Activated T-cell treated with anti-CD3 and anti-CD28 coated beads, Interleukin-2, amount 50 U/mL, for 48 hours (primary cell): ENCODE measurements at places on chromosomes 13 and 19.

- no peak for DNase-seq
Observed at GRCh38 chr13:48600374-48601364, 53.1 kb upstream of the CYSLTR2 start.

- no peak for DNase-seq
Observed at GRCh38 chr13:61908906-61909615, 493.4 kb upstream of the PCDH20 start.

GRCh38 chr13:110980921-110981320 lies 66.1 kb upstream of the ANKRD10 start:
- no peak for DNase-seq

- DNase-seq: no peak
Observed at GRCh38 chr13:43487885-43488284, 298.9 kb downstream of the ENOX1 start.

DNA sequence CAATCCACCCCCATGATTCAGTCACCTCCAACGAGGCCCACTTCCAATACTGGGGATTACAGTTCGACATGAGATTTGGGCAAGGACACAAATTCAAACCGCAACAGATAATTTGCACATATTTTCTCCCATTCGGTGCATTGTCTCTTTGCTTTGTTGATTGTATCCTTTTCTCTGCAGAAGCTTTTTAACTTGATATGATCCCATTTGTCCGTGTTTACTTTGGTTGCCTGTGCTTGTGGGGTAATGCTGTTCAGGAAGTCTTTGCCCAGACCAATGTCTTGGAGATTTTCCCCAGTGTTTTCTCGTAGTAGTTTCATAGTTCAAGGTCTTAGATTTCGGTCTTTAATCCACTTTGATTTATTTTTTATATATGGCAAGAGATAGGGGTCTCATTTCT lies 330.8 kb upstream of the SPRY2 start:
- DNase-seq: no peak

- DNase-seq: no peak
Observed at GRCh38 chr19:38304866-38305429, 897 bp downstream of the C19orf33 start.

GRCh38 chr13:113528101-113528812 lies 37.7 kb upstream of the DCUN1D2 start:
- DNase-seq: no peak

GRCh38 chr19:16258440-16258903 lies 60.8 kb downstream of the AP1M1 start:
- DNase-seq: no peak

- no peak for DNase-seq
Observed at GRCh38 chr19:47408156-47408938, 11.0 kb downstream of the MEIS3 start.

GRCh38 chr13:59891053-59891452 lies 272.7 kb downstream of the DIAPH3 start:
- no peak for DNase-seq

DNA sequence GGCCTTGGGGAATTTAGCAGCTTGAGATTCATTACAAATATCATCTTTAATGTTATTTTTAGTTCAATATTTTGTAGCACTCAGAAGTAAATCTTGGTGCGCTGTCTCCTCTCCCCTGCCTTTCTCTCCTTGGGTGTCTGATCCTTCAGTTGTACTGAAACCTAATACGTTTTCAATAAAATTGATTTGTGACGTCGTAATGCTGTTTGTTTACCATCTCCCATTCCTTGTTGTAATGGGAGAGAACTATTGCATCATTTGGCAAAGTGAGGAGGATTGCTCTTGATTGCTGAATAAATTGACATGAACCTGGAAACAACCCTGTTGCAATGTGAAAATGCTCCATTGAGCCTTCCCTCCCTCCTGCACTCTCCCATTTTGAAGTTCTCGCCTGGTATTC lies 43.2 kb upstream of the TSHZ3 start:
- DNase-seq: no peak

- no peak for DNase-seq
Observed at GRCh38 chr13:47190696-47191305, 293.9 kb upstream of the HTR2A start.

GRCh38 chr19:8306235-8307054 lies 1.7 kb downstream of the CD320 start:
- DNase-seq: no peak

DNA sequence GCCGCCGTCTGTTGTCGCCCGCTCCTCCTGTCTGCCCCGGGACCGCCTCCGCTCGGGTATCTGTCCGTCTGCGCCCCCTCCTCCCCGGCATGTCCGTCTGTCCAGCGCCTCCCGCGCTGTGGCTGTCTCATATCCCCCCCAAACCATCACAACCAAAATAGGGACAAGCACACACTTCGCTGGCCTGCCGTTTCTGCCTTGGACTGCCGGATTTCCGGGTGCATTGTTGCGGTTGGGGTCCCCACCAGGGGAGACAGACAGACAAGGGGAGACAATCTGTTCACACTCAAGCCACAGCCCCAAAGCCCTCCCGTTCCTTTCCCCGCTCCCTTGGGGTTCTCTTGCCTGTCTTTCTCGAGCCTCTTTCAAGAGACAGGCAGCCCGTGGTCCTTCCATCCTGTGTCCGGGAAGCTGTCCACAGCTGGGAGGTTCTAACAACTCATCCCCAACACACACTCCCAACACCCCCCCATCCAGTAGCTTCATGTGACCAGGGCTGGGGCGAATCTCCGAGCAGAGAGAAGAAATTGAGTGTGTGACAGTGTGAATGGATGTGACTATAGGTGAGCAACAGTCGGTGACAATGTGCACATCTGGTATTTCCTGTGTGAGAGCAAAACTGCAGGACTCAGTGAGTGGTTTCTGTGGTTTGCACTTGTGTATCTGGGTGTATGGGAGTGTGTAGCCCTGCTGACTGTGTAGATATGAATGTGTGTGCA lies 16.5 kb upstream of the FOSB start:
- DNase-seq: peak; percentile 66

DNA sequence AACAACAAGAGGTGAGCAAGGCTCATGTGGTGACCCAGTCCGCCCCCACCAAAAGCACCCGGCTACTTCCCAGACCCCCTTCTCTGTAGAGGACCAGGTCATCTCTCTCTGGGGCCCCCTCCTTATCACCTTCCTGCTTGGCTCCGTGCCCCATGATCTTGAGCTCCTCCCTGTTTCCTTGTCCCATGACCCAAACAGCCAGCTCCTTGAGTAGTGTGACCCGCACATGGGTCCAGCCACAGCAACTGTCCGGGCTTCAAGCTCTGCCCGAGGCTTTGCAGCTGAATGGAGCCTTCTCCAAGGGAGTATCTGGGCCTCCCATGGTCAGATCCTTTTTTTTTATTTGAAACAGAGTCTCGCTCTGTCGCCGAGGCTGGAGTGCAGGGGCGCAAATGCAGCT lies 61.8 kb downstream of the MYO9B start:
- DNase-seq: no peak

DNA sequence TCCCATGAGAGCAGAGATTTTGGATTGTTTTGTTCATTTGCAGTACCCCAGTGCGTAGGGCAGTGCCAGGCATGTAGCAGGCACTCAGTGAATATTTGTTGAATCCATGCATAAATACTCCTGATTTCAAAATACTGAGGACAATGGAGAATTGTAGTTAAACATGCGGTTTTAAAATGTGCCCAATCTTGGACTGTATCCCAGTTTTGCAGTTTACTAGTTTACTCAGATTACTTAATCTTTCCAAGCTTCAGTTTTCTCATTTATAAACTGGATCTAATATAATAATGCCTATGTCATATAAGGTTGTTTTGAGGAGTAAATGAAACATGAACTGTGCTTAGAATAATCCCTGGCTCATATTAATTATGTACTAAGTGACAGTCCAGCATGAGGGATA lies 39.0 kb downstream of the RCBTB2 start:
- DNase-seq: no peak

DNA sequence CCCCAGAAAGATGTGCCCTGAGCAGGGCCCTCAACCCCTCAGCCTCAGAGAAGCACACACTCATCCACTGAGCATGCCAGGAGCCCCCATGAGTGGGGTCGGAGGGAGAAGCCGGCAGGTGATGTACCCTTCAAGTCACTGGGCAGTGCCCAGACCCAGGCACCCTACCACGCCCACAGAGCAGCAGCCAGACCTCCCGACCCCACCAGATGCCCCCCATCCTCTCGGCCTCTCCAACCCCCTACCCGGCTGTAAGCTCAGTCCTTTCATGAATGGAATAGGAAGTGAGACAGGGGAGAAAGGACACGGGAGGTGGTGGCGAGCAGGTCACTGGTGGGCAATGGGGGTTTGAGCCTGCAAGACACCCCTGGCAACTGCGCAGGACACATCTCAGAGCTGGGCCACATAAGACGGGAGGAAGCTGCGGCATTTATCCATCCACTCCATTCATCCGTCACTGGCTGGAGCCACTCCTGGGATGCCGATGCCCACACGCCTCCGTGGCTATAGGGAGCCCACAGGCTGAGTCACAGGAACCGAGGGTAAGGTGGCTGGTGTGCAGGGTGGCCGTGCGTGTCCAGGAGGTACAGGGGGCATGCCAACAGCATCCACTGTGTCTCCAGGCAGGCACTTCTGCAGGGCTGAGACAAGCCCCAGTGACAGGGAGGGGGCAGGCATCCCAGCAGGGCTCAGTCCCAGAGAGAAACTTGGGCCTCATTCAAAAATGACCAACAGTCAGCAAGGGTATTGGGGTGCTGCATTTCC lies 23.8 kb upstream of the VSTM2B start:
- no peak for DNase-seq

DNA sequence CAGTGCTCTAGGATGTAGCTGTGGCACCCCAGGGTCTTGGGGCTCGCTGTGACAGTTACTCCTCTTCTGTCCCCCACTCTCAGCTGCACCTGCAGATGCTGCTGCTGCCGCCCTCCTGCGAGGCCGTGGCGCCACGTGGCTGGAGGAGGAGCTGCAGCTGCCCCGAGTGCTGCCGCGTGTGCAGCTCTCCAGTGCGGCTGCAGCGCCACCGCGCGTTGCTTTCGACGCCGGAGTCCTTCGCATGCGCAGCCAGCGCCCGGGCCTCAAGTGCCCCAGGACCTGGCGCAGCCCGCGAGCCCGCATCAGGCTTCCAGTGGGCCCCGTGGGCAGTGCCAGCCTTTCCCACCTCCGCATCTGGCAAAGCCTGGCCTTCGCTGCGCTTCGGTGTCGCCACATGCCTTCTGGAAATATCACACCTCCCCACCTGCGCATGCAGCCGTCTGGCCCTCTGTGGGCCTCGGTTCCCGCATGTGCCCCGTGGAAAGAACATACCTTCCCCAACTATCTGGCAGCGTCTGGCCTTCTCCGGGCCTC lies 692 bp upstream of the ZNF580 start:
- peak; percentile 87 for DNase-seq

DNA sequence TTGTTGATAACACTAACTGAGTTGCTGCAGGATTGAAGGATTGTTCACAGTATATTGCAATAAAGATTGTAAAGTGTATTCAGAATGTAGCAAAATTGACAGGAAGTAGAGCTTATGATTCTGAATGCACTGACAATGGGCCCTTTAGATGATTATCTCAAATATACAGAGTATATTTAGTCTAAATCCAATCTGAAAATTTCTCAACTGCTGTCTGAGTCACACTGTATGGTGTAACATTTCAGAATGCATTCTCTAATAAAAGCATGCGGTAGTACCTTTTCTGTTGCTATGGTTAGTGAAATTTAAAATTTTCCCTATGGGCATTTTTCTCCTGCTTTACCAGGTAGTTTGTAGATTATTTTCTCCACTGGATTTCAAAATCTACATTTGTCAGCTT lies 365.2 kb downstream of the PCDH17 start:
- DNase-seq: no peak

GRCh38 chr19:49565261-49565660 lies 15.1 kb downstream of the NOSIP start:
- no peak for DNase-seq

DNA sequence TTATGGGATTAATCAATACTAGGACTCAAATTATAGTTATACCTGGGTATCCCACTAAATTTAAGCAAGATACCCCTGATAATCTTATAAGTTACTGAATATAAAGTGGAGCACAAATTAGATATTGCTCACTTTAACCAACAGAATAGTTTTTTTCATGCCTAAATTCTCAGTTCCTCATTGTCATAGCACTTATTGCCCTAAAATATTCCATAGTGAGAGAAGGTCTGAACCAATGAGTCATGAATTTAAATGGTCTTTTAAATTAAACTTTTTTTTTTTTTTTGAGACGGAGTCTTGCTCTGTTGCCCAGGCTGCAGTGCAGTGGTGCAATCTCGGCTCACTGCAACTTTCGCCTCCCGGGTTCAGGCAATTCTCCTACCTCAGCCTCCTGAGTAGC lies 42.4 kb downstream of the ZNF136 start:
- DNase-seq: no peak

- no peak for DNase-seq
Observed at GRCh38 chr19:57088133-57088532, 31.7 kb upstream of the USP29 start.

- no peak for DNase-seq
Observed at GRCh38 chr13:75347457-75347856, 134.5 kb downstream of the TBC1D4 start.

DNA sequence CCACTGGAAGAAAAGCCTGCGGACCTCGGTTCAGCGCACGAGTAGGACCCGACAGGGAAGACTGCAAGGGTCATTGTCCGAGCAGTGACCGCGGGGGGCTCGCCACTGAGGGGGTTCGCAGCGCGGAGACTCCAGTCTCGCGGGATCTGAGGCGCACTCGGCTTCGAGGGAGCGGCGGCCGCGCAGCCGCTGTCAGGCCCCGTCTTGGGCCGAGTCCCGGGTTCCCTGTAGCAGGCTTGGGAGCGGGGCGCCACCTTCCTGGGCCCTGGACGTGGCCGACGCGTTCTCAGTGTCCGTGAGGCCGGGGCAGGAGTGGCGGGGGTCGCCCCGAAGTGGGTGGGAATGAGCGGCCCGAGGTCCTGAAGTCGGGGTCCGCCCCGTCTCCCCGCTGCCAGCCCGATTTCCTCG lies 474 bp upstream of the FAM174C start:
- no peak for DNase-seq

GRCh38 chr19:13118424-13119193 lies 545 bp downstream of the NACC1 start:
- no peak for DNase-seq

DNA sequence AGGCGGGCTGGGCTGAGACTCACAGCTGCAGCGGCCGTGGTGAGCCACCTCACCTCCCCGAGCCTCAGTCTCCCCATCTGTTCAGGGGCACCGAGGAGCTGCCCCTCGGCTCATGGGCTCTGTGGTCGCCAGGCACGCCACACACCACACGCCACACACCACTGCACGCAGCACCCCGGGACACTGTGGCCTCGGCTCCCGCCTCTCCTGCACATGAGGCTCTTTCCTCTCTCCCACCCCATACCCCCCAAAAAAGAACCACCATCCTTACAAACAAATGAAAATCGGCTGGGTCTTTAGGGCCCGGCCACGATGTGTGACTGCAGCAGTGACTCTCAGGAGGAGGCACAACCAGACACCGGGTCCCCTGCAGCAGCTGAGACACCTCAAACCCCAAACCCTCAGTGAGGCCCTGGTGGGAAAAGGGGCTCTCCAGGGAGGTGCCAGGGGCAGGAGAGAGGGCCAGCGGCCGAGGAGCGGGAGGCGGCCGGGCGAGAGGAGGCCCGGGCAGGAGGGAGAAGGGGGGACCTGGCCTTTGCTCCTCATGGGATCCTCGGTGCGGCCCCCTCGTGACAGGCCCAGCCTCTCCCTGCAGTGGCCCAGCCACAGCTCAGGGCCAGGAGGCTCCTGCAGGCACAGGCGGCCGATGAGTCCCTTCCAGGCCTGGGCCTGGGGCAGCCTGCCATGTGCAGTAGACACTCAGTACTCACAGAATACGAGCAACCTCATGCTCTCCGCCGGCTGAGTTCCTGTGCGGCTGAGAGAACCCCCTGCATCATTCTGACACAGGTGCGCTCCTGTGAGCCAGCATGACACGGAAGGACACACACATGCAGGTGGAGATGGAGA lies 66.3 kb downstream of the RASA3 start:
- peak; percentile 62 for DNase-seq
